ENCODE measurements at places on chromosomes 3 and 15.

- DNase-seq: no peak
Observed at GRCh38 chr3:143604402-143605185, 243.7 kb downstream of the SLC9A9 start.

DNA sequence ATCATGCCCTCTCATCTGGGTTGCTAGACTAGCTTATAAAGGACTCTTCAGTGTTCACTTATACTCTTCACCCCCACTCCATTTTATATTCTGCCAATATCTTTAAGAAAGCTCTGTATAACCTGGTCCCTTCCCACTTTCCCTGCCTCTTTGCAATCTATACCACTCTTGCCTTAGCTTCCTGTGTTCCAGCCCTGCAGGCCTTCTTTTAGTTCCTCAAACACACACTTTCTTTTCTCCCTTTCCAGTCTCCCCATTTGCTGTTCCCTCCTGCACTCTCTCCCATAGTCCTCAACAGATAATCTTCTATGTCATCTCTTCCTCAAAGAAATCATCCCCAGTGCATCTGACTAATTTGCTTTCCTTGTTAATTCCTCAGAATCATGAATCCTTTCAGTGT is 28.7 kb downstream of the SENP8 start:
- DNase-seq: no peak

DNA sequence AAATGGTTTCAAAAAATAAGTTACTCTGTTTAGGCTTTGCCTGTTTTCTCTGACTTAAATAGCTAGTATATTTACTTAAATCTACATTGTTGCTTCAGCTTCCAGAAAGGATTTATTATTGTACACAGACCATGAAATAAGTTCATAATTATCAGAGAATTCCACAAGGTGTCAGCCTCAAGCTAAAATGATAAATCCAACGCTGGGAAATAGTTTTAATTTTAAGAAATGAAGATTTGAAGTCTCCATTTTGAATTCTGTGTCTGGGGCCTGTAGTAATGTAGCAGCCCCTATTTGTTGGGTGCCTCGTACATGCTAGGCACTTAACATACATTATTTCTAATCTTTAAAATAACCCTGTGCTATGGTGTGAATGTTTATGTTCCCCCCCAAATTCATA is 92.6 kb upstream of the KCNMB2 start:
- no peak for DNase-seq

DNA sequence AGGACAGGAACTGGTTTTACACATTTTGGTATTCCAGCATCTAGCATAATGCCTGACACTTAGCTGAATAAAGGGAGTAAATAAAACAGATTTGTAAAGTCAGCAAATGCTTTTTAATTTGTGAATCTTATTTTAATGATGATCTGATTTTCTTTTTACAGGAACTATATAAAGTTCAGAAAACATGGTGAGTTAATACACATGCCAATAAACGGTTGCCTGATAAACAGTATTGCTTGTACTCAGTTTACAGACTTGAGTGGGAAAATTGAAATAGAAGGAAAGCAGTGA is 1.4 kb downstream of the PSMA4 start:
- DNase-seq: no peak

GRCh38 chr3:5220193-5220592 is 32.7 kb downstream of the EDEM1 start:
- no peak for DNase-seq

DNA sequence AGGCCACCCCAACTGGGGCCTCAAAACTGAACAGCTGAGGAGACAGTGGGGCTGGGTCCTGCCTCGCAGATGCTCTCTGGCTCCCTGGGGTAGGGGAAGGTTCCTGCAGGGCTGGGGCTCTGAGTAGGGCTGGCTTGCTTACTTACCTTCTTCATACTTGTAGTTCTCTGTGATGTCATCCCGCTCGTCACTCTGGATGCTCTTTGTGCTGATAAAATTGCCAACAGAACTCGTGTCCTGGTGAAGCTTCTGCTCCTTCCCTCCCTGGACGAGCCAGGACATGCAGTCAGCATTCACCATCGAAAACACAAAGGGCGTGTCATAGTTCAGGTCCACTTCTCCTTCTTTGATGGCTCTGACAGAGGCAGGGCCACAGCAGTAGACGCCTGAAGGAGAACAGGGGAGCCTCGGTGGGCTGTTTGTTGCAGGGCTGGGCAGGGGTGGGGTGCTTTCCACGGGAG is 17.9 kb upstream of the EPB42 start:
- DNase-seq: no peak

GRCh38 chr15:40498891-40499290 is 28.1 kb downstream of the CHST14 start:
- no peak for DNase-seq

- no peak for DNase-seq
Observed at GRCh38 chr3:72663429-72663828, 184.8 kb downstream of the SHQ1 start.

DNA sequence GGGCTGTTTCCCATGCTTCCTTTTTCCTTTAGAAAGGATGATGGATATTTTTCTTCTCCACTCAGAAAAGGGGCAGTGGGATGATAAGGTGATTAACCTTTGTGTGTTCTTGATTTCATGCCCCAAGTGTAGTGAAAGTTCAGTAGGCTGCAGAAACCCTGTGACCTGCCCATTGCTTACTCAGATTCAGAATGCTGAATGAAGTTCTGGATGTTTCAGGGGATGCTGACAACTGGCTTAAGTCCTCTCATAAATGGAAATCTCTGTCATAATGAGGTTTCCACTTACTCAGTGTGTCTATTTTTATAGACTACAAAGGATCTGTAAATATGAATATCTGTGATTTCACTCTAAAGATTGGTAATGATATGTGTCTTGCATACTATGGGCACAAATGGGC is 471.3 kb upstream of the TPRG1 start:
- no peak for DNase-seq

- no peak for DNase-seq
Observed at GRCh38 chr3:190673148-190673547, 159.3 kb downstream of the IL1RAP start.

GRCh38 chr3:150218841-150219240 is 189.3 kb upstream of the TSC22D2 start:
- no peak for DNase-seq

DNA sequence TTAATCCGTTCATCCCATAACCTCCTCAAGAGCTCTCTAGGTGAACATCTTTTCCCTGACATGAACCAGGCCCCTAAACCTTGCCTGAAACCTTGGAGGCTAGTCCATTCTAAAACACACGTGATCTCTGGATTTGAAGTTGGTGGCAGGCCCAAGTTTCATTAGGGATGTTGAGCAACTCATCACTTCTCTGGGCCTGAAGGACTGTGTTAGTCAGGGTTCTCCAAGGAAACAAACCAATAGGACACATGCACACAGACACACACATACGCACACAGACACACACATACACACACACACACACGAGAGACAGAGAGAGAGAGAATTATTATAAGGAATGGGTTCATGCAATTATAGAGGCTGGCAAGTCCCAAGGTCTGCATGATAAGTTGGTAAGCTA is 31.9 kb downstream of the ACAN start:
- no peak for DNase-seq

GRCh38 chr15:67167091-67167490 is 87.4 kb downstream of the AAGAB start:
- DNase-seq: no peak

DNA sequence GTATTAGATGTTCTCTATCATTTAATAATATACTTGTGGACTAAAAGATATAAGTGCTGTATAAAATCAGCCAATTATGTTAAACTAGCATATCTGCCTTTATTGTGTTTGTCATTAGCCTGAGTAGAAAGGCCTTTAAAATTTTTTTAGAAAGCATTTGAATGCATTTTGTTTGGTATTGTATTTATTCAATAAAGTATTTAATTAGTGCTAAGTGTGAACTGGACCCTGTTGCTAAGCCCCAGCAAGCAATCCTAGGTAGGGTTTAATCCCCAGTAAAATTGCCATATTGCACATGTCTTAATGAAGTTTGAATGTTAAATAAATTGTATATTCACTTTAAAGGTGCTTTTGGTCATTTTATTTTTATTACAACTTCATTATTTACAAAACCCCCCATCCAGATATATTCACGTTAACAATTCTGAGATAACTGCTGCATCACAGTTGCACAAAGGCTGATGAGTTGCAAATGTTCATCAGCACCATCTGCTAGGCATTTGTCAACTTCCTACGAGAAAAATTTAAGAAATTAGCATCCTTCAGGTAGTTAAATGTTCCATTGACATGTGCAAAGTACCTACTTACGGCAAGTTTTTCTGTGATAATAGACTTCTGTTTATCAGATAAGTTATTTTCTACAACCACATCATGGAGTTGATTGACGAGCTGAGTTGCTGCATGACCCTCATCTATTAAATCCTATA is 6.3 kb downstream of the EIF4A2 start:
- DNase-seq: no peak

GRCh38 chr15:41942886-41943285 is 29.5 kb downstream of the EHD4 start:
- no peak for DNase-seq

DNA sequence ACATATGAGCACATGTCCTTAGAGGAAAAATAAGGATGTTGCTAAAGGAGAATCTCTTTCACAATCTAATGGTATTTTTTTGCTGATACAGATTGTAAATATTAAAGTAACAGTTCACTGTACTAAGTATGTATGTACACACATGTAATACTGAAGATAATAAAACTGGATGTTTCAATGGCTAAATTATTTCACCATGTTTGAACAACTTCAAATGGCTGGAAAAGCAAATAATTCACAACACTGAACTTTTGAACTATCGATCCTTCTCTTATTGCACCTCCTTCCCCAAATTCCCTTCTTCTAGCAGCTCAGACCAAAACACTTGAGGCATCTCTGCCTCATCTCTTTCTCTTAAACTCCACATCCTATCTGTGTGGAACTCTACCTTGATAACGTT is 149.5 kb downstream of the EPHA3 start:
- no peak for DNase-seq

Measured in stimulated activated CD8-positive, alpha-beta memory T cell treated with anti-CD3 and anti-CD28 coated beads, Interleukin-7, amount 100 ng/mL, for 1 hour (primary cell).